ENCODE measurements at places on chromosomes 2 and 18. TPM values are rescaled to one million over a fixed set of nuclear protein-coding genes. Genes with fewer than 3 reads are reported as not detected.
A peak's percentile ranks its signal among the peaks of the same experiment; 100 is the strongest.

DNA sequence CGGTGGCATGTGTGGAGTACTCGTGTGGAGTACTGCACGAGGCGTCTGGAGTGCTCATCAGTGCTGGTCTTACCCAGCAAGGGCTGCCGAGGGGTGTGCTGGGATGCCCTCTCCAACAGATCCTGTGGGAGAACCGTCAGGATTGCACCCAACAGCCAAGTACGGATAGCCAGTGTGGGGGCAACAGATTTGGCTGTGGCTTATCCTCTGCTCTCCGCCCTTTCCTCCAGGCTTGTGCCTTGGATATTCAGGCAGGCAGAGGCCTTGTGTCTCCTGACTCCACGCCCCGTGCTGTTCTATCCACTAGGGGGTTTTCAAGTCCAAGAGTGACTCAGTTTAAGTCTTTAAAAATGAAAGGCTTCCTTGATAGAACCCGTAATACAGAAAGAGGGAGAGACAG lies 321.0 kb upstream of the HS6ST1 start:
- peak; percentile 54 for DNase-seq

DNA sequence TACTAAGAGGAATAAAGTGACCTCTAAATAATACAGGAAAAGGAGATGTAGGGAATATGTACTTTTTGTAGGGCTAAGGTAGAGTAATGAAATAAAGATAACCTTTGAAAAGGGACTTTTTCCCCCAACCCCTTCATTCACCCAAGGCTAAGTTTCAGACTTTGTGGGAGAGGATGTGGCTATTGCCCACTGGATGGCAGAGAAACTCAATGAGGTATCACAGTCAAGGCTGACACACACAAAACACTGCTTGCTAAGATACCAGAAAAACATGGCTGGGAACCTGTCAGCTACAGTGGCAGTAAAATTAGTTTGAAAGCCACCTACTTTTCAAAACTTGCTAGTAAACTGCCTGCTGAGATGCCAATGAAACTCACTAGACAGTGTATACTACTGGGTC lies 158.8 kb upstream of the WDSUB1 start:
- no peak for DNase-seq

GRCh38 chr2:173094731-173095130 lies 19.1 kb downstream of the MAP3K20 start:
- DNase-seq: no peak

- DNase-seq: no peak
Observed at GRCh38 chr2:209441541-209441940, 17.7 kb downstream of the MAP2 start.

GRCh38 chr2:42547014-42547413 lies 21.4 kb upstream of the MTA3 start:
- DNase-seq: no peak

DNA sequence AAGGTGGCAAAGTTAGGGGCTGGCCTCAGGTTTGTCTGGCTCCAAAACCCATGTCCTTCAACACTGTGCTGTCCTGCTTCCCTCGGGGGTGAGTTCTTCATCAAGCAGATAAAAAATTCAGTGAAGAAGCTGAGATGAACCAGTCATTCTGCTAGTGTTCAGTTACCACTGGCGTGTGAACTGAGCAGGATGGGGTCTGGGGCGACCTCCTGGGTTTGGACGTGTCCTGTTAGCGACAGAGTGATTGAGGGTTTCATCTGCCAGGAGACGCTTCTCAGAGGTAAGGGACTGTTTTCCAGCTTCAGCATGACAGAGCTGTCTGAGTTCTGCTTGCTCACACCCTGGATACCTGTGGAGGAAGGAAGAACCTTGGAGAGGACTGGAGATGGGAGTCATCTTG lies 14.6 kb downstream of the CEP68 start:
- DNase-seq: no peak

DNA sequence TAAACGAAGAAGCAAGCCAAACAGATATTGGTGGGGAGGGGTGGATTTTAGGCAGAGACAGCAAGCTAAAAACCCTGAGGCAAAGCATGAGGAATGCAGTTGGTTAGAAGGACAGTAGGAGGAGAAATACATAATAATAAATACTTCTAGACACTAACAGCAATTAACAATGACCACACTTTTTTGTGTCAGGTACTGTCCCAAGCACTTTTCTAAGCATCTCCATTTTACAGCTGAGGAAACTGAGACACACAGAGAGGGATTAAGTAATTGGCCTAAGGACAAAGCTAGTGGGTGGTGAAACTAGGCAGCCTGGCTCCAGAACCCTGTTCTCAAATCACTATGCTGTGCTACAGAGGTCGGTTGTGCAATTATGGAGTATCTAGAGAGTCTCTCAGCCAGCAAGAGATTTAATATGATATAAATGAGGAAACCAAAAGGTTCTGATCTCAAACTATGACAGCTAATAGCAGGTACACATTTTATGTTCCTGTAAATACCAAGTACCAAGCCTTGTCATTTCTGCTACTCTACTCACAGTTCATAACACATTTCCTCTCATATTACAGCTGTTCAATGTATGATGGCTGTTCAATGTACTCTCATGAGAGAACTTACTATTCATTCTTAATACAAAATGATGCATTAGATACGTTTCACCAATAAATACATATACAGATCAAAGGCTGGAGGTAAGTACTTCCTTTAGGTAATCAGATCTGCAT lies 5.3 kb downstream of the MAP4K3 start:
- no peak for DNase-seq

DNA sequence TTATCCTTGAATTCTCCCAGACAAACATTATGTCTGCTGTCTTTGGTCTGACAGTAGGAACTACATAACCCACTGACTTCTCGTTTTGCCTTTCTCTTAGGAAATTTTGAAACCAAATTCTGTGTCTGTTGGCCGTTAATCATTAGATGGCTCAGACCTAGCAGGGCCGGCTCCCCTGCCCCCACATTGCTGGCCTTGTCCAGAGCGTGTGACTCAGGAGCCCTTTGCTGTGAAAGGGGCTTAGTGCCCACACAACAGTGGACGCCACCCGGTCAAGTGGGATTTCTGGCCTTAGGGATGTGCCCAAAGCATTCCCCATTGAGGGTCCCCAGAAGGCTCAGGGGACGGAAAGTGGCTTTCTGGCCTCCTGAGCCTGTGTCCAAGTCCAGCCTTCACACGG lies 137.5 kb downstream of the CTIF start:
- peak; percentile 86 for DNase-seq

DNA sequence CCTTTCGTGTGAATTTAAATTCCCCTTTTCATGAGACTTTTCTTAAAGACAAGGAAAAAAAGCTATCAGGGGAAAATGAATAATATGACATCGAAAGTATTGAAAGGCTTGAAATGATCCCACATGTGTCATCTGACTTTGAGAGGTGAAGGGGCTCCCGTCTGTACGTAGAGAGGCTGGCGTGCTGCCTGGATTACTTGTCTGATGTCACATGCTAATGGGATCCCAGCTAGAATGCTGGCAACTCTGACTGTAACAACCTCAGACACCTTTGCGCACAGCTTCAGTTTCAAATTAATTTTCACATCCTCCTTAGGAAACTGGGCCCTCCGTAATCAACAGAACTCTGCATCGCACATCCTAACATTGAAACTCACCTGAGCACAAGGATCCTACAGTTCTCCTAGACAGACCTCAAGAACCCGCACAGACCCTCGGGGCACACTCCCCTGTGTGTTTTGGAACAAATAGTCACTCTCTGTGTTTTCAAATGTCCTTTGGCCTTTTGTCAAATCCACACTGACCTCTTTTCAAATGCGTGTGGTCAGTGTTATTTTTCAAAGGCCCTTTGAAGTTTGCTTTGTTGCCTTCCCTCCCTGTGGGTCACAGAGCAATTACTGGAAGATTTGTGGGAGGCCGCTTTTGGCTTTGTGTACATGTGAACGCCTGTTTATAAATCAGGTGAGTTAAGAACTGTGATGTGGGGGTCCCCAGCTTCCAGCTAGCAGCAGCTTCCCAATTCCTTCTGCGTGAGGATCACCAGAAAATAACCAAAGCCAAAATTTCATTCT lies 65.9 kb downstream of the IL1R2 start:
- DNase-seq: no peak

SCN3A gene
- total RNA-seq: 5.8 TPM

TFPI gene
- total RNA-seq: 117 TPM

HK2 gene
- 4.2 TPM for total RNA-seq

All from posterior vena cava (tissue), 2 donors.